ENCODE measurements at places on chromosomes 4 and X.
A peak's percentile ranks its signal among the peaks of the same experiment; 100 is the strongest.

DNA sequence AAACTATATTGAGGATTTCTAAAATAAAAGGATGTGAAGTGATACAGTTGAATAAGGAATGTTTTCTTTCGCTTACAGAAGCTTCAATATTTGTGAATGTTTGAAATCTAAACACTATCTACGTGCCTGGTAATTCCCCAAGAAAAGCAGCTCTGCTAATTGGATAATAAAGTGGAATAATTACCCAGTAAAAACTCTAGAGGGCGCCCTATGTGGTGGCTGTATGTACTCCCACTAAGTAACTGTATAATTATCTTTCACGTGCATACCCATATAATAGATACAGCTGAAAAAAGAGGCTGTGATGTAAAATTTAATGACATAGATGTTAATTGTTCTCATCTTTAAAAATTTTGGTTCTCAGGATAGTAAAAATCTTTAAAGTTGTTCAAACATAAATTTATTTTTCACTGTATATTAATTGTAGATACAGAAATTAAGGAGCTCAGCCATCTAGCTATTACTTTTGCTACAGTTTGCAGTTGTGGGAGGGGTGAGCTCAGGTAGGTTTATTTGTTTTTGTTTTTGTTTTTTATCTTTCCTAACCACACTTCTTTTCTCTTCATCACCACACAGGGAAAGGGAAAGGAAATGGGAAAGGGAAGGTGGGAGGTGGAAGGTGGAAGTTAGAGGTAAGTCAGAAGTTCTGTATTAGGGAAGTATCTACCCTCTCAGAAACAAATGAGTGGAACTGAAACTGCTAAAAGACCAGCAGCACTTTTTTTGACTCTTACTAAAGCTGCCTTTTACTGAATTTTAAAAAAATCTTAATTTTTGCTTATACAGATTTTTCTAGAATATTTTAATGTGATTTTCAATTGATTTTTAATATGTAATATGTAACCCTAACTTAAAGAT lies 151.7 kb upstream of the RPS6KA6 start:
- DNase-seq: no peak

- no peak for DNase-seq
These were observed 41.7 kb downstream of the PAGE2 start for GRCh38 chrX:55130481-55130880.

DNA sequence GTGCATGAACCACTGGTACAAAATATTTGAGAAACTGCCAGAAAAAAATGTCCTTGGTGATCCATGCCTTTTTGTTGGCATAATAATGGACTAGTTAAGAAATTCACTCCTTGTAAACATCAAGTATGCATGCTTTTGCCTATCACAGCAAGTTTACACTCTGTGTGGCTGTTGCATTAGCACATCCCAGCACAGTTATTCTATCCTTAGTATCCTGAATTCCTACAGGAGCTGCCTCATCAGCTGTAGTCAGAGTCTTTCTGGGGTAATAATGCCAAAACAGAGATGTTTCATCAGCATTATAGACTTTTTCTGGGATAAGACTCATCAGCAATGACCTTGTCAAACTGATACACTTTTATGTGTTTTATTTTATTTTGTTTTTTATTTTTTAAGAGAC lies 82.8 kb downstream of the CHIC2 start:
- DNase-seq: no peak

DNA sequence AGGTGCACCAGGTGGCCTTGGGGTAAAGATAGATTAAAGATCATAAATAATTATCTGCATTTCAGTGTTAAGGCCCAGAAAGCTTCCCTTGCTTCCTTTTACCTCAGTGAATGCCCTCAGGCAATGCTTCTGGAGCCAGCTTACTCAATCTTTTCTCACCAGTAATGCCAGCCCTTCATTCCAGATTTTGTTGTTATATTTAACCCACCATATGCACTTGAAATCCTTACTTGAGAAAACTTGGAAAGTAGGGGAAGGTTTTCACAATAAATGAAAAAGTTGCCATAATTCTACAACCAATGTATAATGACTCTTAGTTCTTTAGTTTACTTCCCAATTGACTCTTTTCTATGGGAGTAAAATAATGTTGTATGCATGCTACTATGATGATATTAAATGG lies 17.1 kb upstream of the PBDC1 start:
- no peak for DNase-seq

DNA sequence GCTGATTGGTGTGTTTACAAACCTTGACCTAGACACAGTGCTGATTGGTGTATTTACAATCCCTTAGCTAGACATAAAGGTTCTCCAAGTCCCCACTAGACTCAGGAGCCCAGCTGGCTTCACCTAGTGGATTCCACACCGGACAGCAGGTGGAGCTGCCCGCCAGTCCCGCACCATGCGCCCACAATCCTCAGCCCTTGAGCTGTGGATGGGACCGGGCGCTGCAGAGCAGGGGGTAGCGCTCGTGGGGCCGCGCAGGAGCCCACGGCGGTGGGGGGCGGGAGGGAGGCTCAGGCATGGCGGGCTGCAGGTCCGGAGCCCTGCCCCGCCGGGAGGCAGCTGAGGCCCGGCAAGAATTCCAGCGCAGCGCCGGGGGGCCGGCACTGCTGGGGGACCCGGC lies 30.7 kb downstream of the MEPE start:
- DNase-seq: no peak

DNA sequence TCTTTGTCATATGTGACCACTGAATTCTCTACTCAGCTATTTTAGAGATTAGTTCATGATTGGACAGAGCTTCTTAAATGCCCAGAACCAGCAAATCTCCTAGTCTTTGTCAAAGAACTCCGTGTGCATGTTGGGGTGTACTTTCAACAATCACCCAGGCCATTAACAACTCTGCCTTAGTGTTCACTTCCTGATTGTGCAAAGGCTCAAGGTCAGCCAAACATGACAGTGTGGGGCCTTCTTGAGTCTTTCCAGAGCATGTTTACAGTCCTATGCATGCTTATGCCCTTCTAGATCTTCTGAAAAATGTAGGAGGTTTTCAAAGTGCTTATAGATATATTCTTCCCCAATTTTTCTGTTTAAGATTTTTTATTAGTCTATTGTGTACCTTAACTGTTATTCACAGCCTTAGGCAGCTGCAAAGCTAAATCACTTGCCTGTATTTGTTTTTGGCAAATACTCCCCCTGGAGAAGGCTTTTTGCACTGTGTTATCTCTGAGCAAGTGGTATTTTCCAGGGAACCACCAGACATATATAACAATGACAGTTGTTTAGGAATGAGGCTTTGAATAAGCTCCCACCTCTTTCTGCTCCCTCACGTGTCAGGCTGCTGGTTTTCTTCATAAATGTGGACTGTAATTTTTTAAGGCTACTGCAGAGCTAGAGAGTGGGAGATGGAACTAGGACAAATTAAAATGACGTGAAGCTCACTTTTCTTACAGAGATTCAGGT lies 24.0 kb upstream of the DRP2 start:
- DNase-seq: no peak

GRCh38 chrX:40988100-40988499 lies 97.1 kb upstream of the USP9X start:
- DNase-seq: no peak

DNA sequence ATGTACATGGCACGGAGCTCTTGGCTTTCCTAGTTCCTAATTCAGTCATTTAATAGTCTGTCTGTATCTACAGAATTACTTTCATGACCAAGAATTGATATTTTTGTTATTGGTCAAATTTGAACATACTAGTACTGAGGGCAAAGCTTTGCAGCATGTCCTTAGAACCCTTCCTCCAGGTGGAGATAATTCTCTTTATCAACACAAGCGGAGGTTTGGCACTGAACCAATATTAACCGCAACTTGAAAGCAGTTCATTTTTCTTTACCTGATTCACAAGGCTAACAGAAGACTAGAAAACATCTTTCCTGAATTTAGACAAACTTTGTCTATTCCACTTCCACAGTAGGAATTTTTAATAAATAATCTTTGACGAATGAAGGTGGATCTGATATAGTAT lies 73.8 kb downstream of the TACR3 start:
- no peak for DNase-seq

GRCh38 chr4:69467797-69468196 lies 27.9 kb downstream of the UGT2B4 start:
- no peak for DNase-seq

GRCh38 chr4:78692822-78693170 lies 83.4 kb upstream of the BMP2K start:
- no peak for DNase-seq

GRCh38 chrX:139969286-139969685 lies 4.0 kb upstream of the CXorf66 start:
- no peak for DNase-seq

DNA sequence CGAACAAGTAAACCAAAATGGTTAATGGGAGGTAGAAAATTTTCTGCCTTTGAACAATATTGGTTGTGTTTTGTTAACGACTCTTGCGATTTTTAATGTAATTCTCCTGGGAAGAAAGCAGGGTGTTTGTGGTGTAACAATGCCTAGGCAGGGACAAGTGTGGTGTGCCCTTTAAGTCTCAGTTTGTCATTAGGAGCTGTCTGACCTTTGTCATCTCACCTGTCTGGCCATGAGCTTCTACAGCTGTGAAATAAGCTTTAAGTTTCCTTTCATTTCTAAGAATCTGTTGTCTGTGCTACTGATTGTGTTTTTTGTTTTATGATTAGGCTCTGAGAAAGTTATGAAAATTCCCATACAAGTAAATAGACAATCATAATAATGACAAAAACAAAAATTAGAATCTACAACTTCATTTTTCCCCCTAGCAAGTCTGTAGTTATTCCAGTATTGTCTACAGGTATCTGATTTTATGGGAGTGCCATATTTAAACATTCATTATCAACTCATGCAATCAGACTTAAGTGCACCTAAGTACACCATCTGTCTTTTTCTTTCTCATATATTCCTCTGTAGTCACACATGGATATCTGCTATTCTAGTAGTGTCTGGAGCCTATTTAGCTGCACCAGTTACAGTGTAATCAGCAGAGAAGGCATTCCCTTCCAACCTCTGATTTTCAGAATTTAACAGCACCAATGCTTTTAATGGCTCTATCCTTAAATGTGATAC lies 203.5 kb downstream of the PPARGC1A start:
- DNase-seq: no peak

- no peak for DNase-seq
These were observed 44.0 kb downstream of the ZNF518B start for GRCh38 chr4:10413177-10413576.

DNA sequence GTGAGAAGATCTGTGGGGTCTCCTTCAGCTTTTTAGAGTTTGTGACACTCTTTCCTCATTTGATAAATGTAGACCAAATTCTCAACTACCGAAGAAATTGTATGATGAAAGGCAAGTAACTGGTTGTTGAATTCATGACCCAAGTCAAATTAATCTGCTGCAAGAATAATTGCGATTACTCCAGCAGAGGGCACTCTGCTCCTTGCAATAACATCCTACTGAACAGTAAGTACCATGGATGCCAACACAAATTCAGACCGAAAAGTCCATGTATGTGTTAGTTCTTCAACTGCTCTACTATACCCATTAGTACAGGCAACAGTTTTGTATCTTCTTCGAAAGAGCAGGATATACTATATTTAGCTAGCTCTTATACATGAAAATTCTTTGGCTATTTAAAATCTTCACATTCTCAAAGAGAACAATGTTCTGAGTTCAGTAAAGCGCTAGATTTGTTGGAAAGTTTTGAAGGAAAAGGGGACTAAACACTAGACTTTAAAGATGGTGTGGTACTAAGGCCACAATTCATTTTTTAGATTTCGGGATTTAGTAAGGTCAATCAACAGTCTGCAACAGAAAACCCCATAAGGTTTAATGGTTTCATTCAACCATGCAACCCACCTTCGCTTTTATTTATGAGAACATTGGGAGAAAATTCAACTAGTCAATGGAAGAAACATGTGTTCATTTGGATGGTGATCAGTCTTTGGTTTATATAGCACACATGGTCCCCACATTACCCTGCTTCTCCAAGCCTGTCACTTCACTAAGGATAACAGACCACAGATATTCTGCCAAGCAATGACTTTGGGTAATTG lies 105.4 kb upstream of the TBC1D9 start:
- peak; percentile 88 for DNase-seq

GRCh38 chr4:89486042-89486441 lies 178.4 kb upstream of the GPRIN3 start:
- DNase-seq: no peak

DNA sequence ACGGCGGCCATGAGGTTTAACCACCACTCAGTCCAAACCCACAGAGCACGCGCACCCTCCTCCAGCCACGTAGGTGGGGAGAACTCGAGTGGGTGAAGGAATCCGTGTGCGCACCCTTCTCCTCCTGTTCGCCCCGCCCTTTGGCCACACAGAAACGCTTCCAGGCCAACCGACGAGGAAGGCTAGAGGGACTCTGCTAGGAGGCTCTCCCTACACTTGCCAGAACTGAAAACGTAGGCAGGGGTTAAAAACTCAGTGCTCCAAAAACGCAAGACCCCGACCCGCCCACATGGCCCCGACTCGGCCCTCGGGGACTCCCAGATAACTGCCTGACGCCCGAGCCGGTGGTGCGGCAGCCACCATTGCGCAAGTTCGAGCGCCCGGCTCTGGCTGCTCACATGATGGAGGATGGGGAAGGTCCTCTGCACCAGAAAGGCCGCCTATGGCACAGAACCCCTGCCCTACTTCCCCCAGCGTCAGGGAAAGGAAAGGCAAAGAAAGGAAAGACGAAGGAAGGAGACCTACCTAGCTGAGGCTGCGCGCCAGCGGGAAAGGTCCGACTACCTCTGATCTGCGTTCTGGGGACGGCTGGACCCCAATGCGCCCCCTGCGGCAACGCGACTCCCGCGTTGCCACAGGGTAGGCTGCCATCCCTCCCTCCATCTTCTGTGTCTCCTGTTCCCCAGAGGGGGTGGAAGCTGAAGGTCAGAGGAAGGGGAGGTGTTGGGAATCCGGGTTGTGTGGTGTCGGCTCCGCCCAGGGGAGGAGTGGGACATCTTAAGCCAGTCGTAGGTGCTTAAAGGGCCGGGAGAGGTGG lies 201.9 kb upstream of the AGTR2 start:
- DNase-seq: peak; percentile 73

DNA sequence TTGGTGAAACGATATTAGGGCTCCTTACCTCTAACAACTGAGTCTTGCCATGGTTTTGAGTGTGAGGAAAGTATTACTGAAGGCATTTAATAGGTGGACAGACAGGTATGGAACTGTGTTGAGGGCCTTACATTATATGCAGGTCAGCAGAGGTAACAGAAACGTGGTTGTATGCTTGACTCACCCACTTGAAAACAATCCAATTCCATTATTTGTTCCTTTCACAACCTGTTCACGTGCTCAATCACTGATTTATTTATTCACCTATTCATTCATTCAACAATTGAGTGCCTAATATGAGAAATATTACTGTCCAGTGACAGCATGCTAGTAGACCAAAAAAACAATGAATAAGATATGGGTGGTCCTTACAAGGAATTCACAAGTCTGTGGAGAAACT lies 33.3 kb upstream of the PPARGC1A start:
- no peak for DNase-seq

DNA sequence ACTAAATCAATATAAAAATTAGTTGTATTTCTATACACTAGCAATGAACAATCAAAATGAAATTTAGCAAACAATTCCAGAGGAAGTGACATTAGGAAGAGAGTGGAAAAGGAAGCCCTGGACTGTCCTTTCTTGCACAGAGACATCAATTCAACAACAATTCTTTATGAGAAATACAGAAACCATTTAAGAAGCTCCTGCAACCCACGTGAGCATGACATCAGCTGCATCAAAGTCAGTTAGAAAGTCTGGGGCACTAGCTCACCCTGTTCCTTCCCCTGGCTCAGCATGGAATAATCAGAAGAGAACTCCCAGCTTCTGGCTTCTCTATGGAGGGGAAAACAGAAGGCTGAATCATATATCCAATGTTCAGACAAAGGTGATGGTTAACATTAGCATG lies 48.6 kb upstream of the STARD8 start:
- DNase-seq: no peak
